Activated naive CD8-positive, alpha-beta T cell treated with anti-CD3 and anti-CD28 coated beads, Interleukin-2, amount 10 ng/mL, durations not matched to agents 7 days and 5 days (primary cell): ENCODE measurements at places on chromosomes 2 and 18.

DNA sequence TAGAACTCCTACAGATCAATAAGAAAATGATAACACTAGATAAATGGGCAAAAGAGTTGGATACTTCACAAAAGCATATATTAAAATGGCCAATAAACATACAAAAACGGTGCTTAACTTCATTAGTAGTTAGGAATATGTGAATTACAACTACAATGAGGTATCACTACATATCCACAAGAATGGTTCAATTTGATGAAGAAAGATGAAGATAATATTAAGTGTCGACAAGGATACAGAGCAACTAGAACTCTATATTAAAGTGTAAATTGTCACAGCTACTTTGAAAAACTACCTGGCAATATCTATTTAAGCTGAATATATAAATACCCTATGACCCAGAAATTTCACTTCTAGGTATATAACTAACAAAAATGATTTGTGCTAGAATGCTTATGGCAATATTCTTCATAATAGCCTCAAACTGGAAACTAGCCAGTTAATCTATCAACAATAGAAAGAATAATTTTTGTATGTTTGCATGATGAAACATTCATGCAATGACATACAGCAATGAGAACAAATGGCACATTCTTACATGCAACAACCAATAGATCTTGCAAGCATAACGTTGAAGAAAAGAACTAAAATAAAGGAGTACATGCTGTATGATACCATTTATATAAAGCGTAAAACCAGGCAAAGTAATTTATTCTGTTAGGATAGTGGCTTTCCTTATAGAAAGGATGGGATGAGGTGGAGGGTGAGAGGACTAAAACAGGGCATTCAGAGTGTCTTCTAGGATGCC lies 290.2 kb upstream of the SESTD1 start:
- DNase-seq, result no peak

- DNase-seq, result no peak
Observed at GRCh38 chr2:11393711-11394236, 49.3 kb upstream of the ROCK2 start.

DNA sequence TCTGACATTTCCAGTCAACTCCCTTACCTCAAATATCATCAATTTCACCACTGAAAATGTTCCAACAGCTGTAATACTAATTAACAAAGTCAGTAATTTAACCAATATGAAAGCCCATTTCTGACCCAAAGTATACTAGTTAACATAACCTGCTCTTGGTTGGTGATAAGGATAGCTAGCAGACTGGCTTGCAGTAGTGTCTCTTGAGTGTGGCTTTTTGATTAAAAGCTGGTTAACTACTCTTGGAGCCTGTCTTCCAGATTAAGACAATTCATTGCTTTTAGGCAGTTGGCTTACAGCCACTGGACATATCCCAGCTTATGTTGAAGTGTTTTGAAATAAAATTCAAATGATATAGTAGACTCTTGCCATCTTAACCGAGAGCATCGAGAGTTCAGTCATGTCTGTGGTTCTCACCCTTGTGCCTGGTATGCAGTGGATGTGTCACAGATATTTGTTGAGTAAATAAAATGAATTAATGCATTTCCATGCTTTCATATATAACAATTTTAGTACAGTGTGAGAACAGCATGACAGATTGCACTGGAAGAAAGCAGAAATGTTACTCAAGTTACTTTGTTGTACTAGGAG lies 158.1 kb downstream of the TANC1 start:
- DNase-seq, result no peak

- DNase-seq, result no peak
Observed at GRCh38 chr2:118112771-118113334, 24.6 kb downstream of the INSIG2 start.

GRCh38 chr2:202643012-202643858 lies 8.5 kb downstream of the FAM117B start:
- no peak for DNase-seq

- no peak for DNase-seq
Observed at GRCh38 chr2:175169191-175169590, 1.2 kb upstream of the ATF2 start.

- no peak for DNase-seq
Observed at GRCh38 chr2:170454471-170455372, 260.4 kb upstream of the SP5 start.

DNA sequence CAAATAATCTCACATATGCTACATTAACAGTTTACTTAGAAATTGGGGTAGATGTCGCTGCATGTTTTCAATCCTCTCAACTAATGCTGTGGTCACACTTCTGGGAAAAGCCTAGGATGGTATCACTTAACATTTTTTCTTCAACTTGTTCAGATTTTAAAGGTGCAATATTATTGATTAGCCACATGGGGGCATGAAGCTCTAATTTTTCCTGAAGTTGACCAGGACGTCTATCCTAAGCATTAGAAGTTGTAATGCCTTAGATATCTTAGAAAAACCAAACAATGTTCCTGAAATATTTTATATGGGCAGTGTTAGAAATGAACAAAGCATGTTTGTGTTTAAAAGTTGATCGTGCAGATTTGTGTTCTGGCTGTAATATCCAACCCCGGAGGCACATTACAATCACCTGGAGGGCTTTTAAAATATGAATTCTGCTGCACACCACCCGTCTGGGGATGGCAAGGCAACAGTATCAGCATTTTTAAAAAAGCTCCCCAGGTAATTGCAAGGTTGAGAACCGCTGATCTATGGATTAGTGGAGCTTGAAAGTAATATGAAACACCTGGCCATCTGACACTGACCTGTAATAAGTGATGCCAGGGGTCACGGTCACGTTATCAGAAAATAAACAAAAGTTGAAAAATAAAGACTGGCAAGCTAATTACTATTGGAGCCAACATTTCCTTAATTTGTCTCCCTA lies 100.5 kb upstream of the LMAN1 start:
- no peak for DNase-seq
